ENCODE measurements at places on chromosomes 12 and 14. TPM values are rescaled to one million over a fixed set of nuclear protein-coding genes. Genes with fewer than 3 reads are reported as not detected.

Gene E2F7
- total RNA-seq: 2.6 TPM

Gene SLC10A1
- total RNA-seq: not detected

Gene GPR135
- 0.96 TPM for total RNA-seq

Gene PLEKHA5
- 22.4 TPM for total RNA-seq

Gene PMCH
- not detected for total RNA-seq

Gene CLEC1A
- total RNA-seq: under 0.01 TPM

Gene MYH6
- total RNA-seq: not detected

Gene TRHDE
- total RNA-seq: not detected

Gene TMPRSS12
- total RNA-seq: not detected

Gene RD3L
- not detected for total RNA-seq

Gene LUM
- total RNA-seq: 0.21 TPM

Gene OR11G2
- not detected for total RNA-seq

Gene SLC2A13
- total RNA-seq: 7.5 TPM

Gene TSPAN19
- not detected for total RNA-seq

Gene ITGA7
- total RNA-seq: 0.43 TPM

Gene AQP6
- total RNA-seq: not detected

Gene FKBP3
- 18.1 TPM for total RNA-seq

Gene PLEKHD1
- under 0.01 TPM for total RNA-seq

Gene YEATS4
- total RNA-seq: 12.8 TPM

Gene EFS
- total RNA-seq: 7.7 TPM

Gene EMP1
- total RNA-seq: 13.4 TPM

Gene RHOJ
- 0.21 TPM for total RNA-seq

Gene KRT2
- total RNA-seq: not detected

Gene NRXN3
- 0.24 TPM for total RNA-seq

Gene MAGOHB
- total RNA-seq: 6.6 TPM

Gene CMTM5
- not detected for total RNA-seq

Gene CPM
- total RNA-seq: 7.5 TPM

Gene AQP2
- not detected for total RNA-seq

Gene DNAI7
- not detected for total RNA-seq

Gene KIF5A
- total RNA-seq: under 0.01 TPM

Gene RNFT2
- under 0.01 TPM for total RNA-seq

Gene MIPOL1
- total RNA-seq: 19.4 TPM

Gene ETV6
- total RNA-seq: 6.0 TPM

Gene PRB2
- not detected for total RNA-seq

Gene DBX2
- total RNA-seq: not detected

Gene LRRC10
- not detected for total RNA-seq

Gene RASAL1
- 3.9 TPM for total RNA-seq

Gene PROX2
- not detected for total RNA-seq

Gene DHH
- under 0.01 TPM for total RNA-seq

Gene GPRC5A
- 6.6 TPM for total RNA-seq

Gene ST8SIA1
- 0.85 TPM for total RNA-seq

Measured in tracheal epithelial cell (primary cell).